NCI-H1930 (cell line): ENCODE measurements at places on chromosomes 12 and 14.

- no peak for DNase-seq
Observed at GRCh38 chr14:55539975-55540374, 40.0 kb upstream of the KTN1 start.

DNA sequence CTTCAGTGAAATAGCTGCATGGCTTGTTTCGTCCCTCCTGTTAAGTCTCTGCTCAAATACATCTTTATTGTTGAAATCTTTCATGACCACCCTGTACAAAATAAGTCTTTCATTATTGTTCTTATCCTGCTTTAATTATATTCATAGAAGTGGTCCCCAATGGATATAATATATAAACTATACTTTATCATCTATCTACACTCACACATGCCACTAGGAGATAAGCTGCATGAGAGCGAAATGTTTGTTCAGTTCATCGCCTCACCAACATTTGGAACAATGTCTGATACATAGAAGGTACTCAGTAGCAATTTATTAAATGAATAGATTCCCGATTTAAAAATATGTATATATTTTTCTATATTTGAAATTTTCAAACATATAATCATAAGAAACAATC is 254.0 kb upstream of the ATXN7L3B start:
- no peak for DNase-seq

DNA sequence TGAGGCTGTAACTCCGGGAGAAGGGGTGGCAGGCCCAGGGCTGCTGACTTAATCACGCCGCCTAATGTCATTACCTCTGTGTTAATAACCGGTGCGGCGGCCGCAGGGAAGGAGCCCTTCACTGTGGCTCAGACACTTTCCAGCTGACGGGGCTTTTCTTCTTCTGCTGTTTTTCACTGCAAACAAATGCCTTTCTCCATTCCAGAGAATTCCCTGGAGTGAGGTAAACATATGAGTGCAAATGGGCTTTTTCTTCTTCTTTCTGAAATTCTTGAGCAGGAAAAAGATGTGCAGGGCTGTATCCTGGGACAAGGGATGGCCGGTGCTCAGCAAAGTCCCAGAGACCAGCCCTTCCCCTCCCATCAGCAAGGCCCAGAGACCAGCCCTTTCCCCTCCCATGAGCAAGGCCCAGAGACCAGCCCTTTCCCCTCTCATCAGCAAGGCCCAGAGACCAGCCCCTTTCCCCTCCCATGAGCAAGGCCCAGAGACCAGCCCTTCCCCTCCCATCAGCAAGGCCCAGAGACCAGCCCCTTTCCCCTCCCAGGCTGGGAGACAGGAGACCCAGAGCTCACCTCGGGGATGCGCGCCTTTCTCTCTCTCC is 33.4 kb upstream of the FAM181A start:
- no peak for DNase-seq

DNA sequence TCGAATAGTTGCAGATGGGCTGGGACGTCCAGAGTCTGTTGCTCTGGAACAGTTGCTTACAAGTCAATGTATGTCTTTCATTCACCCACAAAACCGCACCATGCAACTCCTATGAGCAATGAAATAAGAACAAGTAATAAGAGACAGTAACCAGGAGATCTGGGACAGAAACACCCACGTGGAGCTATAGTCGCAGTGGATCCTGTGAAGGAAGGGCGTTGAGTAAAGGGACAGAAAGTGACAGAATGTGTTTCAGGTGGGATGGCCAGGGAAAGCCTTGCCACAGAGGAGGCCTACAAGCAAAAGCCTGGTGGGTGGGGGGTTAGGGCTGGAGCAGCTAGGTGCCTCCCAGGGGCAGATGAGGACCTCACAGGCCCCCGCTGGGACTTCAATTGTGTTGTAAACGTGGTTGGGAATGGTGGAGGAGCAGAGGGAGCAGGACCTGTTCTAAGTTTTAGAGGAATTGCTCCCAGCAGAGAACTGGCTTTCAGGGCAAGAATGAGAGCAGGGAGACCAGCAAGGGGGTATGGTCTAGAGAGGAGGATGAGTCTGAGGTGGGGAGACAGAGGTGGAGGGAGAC is 86.7 kb upstream of the FZD10 start:
- DNase-seq = no peak

- DNase-seq = no peak
Observed at GRCh38 chr14:21840765-21841164, 167.1 kb upstream of the OR4E1 start.

DNA sequence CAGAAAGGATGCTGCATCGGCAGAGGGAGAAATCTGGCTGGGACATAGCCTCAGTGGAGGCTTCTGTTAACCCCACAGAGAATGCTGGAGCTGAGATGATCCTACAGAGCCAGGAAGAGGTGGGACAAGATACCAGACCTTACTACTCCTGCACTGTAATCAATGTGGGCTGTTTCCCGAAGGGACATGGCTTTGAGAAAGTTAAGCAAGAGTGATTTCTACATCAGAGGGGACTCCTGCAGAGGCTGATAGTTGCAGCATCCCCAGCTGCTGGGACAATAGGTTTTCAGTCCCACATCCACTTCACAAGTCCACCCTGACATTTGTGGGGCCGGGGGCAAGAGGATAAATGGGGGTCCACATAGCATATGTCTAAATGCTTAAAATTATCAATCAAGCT is 22.5 kb upstream of the CMKLR1 start:
- no peak for DNase-seq

DNA sequence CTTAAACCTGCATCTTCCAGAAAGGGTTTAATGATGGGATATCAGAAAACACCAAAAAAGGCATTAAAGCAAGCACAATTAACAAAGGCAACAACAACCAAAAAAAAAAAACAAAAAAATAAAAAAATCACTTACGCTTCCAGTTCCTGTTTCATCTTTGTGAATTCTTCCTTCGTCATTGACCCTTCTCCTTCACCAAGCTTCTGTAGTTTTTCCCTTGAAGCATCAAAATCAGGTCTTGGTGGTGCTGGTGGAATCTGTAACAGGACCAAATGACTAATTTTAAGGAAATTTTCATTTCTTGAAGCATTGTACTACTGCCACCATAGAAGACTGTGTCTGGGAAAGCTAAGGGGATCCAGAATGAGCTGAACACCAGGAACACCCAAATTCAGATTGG is 24.5 kb downstream of the SNX6 start:
- DNase-seq = no peak

DNA sequence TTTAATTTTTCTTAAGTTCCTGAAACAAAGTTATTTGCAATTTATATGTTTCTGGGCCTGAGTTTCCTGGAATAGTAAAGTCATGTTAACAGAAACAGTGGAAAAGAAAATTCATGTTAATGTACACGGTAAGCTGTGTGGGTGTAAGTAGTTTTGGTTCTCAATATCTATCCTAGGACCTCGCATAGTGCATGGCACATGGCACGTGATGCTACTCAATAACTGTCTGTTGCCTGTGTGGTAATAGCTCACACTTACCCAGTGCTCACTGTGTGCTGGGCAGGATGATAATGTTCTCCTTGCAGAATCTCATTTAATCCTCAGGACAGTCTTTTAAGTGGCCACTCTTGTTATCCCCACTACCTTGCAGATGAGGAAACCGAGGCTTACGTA is 100.7 kb downstream of the DUSP16 start:
- no peak for DNase-seq

- no peak for DNase-seq
Observed at GRCh38 chr12:15534874-15535273, 212.6 kb downstream of the PTPRO start.

DNA sequence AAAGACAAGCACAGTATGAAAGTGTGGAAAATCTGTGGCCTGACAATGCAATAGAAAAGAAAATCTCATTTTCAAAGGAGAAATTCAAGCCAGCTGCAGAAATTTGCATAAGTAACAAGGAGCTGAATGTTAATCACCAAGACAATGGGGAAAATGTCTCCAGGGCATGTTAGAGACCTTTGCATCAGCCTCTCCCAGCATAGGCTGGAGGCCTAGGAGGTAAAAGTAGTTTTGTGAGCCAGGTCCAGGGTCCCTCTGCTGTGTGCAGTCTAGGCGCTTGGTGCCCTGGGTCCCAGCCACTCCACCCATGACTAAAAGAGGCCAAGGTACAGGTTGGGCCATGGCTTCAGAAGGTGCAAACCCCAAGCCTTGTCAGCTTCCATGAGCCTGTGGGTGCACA is 58.3 kb downstream of the TESPA1 start:
- no peak for DNase-seq
